ENCODE measurements at places on chromosomes 7 and 10. TPM values are rescaled to one million over a fixed set of nuclear protein-coding genes. Genes with fewer than 3 reads are reported as not detected.
A peak's percentile ranks its signal among the peaks of the same experiment; 100 is the strongest.

GRCh38 chr10:118712930-118713634 lies 41.7 kb downstream of the CACUL1 start:
- peaks cover 31% of the 10 kb centered on the region for H3K4me1 ChIP-seq
- no peak overlapping the region for H3K27ac ChIP-seq
- no peak overlapping the region for H3K4me3 ChIP-seq
- no peaks in the 10 kb centered on the region for H3K27me3 ChIP-seq
- DNase-seq, result no peak
- H3K36me3 ChIP-seq, result peaks cover 2% of the 10 kb centered on the region

ACHE gene
- 0.17 TPM for total RNA-seq

DNA sequence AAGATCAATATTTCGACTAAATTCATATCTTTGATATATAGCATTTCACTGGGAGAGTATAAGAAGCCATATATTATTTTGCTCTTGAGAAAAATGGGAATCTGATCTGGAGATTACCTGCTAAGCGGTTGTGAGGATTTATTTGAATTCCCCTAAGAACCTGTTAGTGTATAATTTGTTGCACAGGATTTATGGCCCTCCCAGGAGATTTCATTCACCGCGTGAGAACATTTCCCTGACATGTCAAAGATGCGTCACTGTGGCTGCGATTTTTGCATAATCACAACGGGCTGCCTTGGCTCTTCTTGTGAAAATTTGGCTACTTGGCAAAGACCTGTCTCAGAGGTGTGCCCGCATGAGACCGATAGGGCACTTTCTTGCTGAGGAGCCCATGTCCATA lies 184.7 kb upstream of the PFKP start:
- DNase-seq, result no peak
- no peak overlapping the region for H3K4me3 ChIP-seq
- H3K4me1 ChIP-seq, result no peaks in the 10 kb centered on the region
- H3K27ac ChIP-seq, result no peak overlapping the region
- H3K36me3 ChIP-seq, result no peaks in the 10 kb centered on the region
- H3K27me3 ChIP-seq, result peaks cover 3% of the 10 kb centered on the region

GRCh38 chr7:103541026-103541425 lies 95.0 kb upstream of the SLC26A5 start:
- no peaks in the 10 kb centered on the region for H3K4me1 ChIP-seq
- H3K27ac ChIP-seq, result no peak overlapping the region
- no peaks in the 10 kb centered on the region for H3K36me3 ChIP-seq

ANKRD1 gene
- total RNA-seq, result not detected

OPN1SW gene
- total RNA-seq, result not detected

DNA sequence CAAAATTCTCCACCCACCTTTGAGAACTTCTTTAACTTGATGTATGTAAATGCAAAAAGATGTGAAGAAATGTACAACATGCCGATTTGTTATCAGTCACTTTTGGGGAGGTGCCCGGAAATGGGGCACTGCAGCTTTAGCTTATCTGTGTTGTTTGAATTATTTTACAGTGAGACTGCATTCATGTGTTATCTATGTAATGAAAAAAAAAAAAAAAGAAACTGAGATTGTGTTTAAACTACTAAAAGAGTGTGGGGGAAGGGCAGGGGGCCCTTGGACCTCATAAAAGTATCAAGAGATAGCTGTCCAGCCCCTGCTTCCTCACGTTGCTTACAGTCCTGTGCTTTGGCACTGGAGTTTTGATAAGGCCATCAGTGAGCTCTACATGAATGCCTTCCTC lies 259.4 kb downstream of the STK31 start:
- H3K27me3 ChIP-seq, result no peaks in the 10 kb centered on the region
- H3K4me3 ChIP-seq, result no peak overlapping the region
- H3K36me3 ChIP-seq, result no peaks in the 10 kb centered on the region
- peaks cover 20% of the 10 kb centered on the region for H3K4me1 ChIP-seq
- DNase-seq, result no peak
- no peak overlapping the region for H3K27ac ChIP-seq

- no peaks in the 10 kb centered on the region for H3K27me3 ChIP-seq
- DNase-seq, result no peak
Measured at GRCh38 chr7:42046483-42046882, 190.5 kb downstream of the GLI3 start.

DNA sequence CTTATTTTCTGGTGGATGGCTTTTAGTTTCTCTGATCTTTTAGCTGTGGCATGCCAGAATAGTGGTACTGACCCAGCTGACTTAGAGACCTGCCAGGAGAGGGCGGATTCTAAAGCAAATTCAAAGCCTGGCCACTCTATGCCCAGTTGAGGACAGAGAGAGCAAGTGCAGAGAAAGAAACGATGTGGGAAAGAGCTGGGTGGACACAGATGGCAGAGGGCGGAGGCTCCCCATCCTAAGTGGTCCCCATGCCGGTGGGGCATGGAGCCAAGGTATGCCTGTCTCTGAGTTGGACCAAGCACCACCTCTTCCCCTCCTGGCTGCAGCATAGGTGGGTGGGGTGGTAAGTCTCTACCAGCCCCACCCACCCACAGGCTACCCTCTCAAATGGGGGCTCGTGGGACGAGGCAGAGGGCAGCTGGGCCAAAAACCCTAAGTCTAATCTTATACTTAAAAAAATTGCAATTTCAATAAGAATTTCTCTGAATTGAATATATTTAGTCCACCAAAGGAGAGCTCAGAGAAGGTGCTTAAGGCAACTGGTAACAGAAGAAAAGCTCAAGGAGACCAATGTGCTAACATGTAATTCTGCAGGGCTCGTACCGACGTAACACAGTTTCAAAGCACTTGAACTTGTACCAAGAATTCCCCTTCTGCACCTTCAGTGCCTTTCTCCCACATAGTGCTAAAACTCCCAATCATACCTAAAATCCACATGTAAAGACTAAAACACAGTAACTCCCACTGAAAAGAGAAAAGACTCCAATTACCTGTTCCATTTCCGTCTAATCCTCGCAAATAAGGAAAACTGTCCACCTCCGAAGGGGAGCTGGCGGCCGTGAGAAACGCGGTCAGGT lies 85.7 kb upstream of the NMT2 start:
- H3K4me3 ChIP-seq, result peak overlapping the region; percentile 78
- H3K27me3 ChIP-seq, result no peaks in the 10 kb centered on the region
- DNase-seq, result no peak
- no peaks in the 10 kb centered on the region for H3K36me3 ChIP-seq
- peaks cover 22% of the 10 kb centered on the region for H3K4me1 ChIP-seq

GRCh38 chr10:97596101-97597082 lies 6.9 kb downstream of the C10orf62 start:
- H3K27me3 ChIP-seq, result peaks cover 4% of the 10 kb centered on the region
- no peaks in the 10 kb centered on the region for H3K4me1 ChIP-seq
- H3K4me3 ChIP-seq, result no peak overlapping the region
- no peak overlapping the region for H3K27ac ChIP-seq

GRCh38 chr7:24725554-24726241 lies 31.6 kb downstream of the GSDME start:
- peaks cover 34% of the 10 kb centered on the region for H3K4me1 ChIP-seq
- H3K27ac ChIP-seq, result no peak overlapping the region
- peaks cover 5% of the 10 kb centered on the region for H3K27me3 ChIP-seq
- H3K4me3 ChIP-seq, result no peak overlapping the region
- no peaks in the 10 kb centered on the region for H3K36me3 ChIP-seq

DNA sequence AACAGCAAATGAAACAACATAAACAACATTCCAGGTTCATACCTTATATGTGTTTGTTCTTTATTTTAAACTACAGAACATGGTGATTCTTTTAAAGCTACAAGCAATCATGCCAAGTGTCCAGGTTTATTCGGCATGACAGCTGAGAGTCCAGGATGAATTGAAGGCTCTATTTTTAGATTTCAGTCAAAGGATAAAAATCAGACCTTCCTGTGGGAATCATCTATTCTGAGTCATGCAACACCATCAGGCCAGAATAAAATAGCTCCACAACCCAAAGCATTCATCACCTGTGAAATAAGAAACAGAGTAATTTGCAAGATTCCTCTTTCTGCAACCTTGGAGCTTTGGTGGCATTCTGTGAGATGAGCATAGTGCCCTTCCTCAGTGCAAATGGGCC lies 292.4 kb upstream of the MYO3A start:
- no peaks in the 10 kb centered on the region for H3K27me3 ChIP-seq
- H3K4me1 ChIP-seq, result no peaks in the 10 kb centered on the region

- H3K27ac ChIP-seq, result no peak overlapping the region
- H3K27me3 ChIP-seq, result no peaks in the 10 kb centered on the region
- H3K36me3 ChIP-seq, result no peaks in the 10 kb centered on the region
- H3K4me3 ChIP-seq, result no peak overlapping the region
- no peak for DNase-seq
- no peaks in the 10 kb centered on the region for H3K4me1 ChIP-seq
Measured at GRCh38 chr7:123649964-123650363, 5.7 kb upstream of the LMOD2 start.

ACTL6B gene
- not detected for total RNA-seq

DNA sequence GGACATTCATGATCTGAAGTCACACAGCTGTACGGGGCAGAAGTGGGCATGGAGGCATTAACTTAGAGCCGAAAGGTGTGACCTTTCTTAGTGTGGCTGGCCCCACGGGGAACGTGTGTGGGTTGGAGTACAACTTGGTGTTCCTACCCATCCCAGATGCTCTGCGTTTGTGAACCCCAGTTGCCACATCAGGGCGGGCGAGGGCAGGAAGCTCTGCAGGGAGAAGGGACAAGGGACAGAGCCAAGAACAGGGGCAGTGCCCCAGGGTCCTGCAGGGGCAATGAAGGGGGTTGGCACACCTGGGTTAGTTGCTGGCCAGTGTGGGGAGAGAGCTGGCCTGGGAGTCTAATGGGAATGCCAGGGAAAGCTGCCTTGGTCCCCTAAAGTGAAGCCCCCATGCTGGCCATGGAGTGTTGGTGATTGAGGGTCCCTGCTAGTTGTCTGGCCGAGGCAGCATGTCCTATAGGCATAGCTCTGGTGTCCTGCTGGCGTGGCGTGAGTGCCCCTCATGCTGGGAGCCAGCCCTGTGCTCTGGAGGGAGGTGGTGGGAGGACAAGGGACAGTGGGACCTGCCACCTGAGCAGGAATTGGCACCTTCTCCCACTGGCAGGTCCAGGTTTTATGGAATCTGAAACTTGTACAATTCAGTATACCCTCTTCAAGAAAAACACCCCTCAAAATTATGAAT lies 18.9 kb downstream of the HTRA1 start:
- H3K4me1 ChIP-seq, result no peaks in the 10 kb centered on the region
- no peak overlapping the region for H3K4me3 ChIP-seq

PNLIPRP1 gene
- total RNA-seq, result not detected

DNA sequence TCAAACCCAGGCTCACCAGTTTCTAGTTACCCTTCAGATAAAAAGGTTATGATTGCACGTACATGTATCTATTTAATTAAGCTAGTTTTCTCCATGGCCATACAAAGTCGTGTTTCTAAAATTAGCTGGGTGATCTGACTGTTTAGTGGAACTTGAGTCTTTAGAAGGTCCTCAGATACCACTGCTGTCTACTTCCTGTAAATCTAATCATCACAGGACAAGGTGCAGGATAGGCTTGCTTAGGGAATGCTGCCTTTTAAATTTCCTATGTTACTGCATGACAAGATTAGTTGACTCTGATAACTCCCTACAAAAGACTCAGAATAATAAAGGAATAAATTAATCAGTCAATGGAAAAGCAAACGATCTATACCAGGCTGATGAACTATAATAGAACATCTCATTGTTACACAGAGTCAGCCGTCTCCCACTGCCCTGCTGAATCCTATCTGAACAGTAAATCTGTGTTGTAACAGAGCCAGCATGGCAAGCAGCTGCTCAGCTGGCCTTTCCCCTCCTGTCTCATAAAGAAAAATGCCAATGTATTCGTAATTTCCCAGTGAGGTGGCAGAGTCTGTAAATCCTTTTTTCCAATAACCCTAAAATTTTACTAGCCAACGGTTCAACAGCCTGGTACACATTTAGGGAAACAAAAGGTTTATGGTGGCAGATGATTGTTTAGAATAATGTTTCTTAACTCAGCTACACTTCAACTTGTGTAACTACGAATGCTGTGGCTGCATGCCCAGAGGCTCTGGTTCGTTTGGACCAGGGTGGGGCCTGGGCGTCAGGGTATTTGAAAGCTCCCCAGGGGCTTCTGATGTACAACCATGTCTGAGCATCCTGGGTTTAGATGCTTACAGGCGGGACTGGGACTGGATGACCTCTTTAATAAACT lies 318.0 kb downstream of the PAXIP1 start:
- no peaks in the 10 kb centered on the region for H3K36me3 ChIP-seq
- DNase-seq, result no peak
- no peak overlapping the region for H3K27ac ChIP-seq

SPDYE2B gene
- not detected for total RNA-seq

- DNase-seq, result no peak
- H3K27ac ChIP-seq, result no peak overlapping the region
- no peaks in the 10 kb centered on the region for H3K4me1 ChIP-seq
- no peak overlapping the region for H3K4me3 ChIP-seq
Measured at GRCh38 chr7:73909996-73910395, 49.0 kb downstream of the TMEM270 start.

DNA sequence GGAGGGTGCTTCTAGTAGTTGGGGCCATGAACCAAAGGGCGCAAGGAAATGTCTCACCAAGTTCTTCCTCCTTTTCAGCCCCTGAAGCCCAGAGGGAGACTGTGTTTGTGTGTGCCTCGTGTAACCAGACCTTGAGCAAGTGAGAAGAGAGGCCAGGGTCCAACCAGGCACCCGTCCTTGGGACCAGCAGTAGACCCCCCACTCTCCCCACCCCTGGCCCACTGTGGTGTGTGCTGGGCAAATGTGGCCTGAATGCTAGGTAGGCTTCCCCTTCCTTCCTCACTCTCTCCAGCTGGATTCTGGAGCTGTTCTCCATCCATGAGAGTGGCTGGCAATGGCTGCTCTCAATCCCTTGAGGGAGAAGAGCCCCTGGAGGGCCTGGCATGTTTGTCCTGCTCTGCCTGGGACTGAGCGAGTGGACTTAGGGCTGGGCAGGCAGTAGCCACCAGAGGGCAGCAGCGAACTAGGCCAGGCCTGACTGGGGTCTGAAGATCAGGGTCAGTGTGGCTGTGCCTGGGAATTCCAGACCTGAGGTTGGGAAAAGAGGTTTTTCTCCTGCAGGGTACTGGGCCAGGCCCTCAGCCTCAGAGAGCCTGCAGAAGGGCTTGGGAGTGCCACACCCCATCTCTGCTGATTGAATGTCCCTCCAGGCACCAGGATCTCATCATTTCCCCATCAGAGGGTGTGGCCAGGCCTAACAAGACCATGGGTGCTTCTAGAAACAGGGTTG lies 12.5 kb downstream of the SFRP5 start:
- H3K27me3 ChIP-seq, result no peaks in the 10 kb centered on the region
- peak; percentile 22 for DNase-seq
- H3K36me3 ChIP-seq, result peaks cover 29% of the 10 kb centered on the region
- H3K27ac ChIP-seq, result no peak overlapping the region
- H3K4me1 ChIP-seq, result no peaks in the 10 kb centered on the region

PITX3 gene
- 0.17 TPM for total RNA-seq

- peak overlapping the region; percentile 83 for H3K4me3 ChIP-seq
- H3K4me1 ChIP-seq, result peaks cover 46% of the 10 kb centered on the region
- DNase-seq, result peak; percentile 89
Measured at GRCh38 chr7:604001-604883, 84.6 kb upstream of the PDGFA start.

- no peaks in the 10 kb centered on the region for H3K27me3 ChIP-seq
- no peak for DNase-seq
- H3K27ac ChIP-seq, result peak overlapping the region; percentile 80
- H3K4me3 ChIP-seq, result peak overlapping the region; percentile 61
- H3K4me1 ChIP-seq, result peaks cover 73% of the 10 kb centered on the region
Measured at GRCh38 chr10:109902992-109903947, 20.0 kb downstream of the XPNPEP1 start.

CD36 gene
- not detected for total RNA-seq

All from activated T-helper 1 cell treated with anti-CD3 and anti-CD28 coated beads, Interleukin-12 subunit alpha, Interleukin-12 subunit beta, Interleukin-2, Interleukin-4 antibody, amounts not matched to agents 30 ng/mL and 10 ng/mL and 1 ng/mL, durations not matched to agents 14 hours and 24 hours and 36 hours (primary cell).